ENCODE measurements at places on chromosomes 13 and 19. TPM values are rescaled to one million over a fixed set of nuclear protein-coding genes. Genes with fewer than 3 reads are reported as not detected.

Gene OR7D2
- not detected for total RNA-seq

Gene MATK
- 0.69 TPM for total RNA-seq

Gene PODNL1
- total RNA-seq, result not detected

Gene TIMM50
- total RNA-seq, result 218 TPM

Gene CEACAM21
- total RNA-seq, result not detected

Gene GRK1
- total RNA-seq, result not detected

Gene CYP2A6
- total RNA-seq, result not detected

Gene PGLYRP1
- not detected for total RNA-seq

Gene MEDAG
- 1.1 TPM for total RNA-seq

Gene GPATCH1
- 6.4 TPM for total RNA-seq

Gene LYL1
- not detected for total RNA-seq

Gene ZNF491
- total RNA-seq, result not detected

Gene LSR
- 0.33 TPM for total RNA-seq

Gene GZMM
- total RNA-seq, result not detected

Gene TNFSF9
- total RNA-seq, result 4.5 TPM

Gene PCDH9
- total RNA-seq, result 0.62 TPM

Gene CBLC
- not detected for total RNA-seq

Gene SMG9
- total RNA-seq, result 40.8 TPM

Gene ZNF432
- 1.2 TPM for total RNA-seq

Gene SYCN
- not detected for total RNA-seq
